ENCODE measurements at places on chromosomes 12 and 14. TPM values are rescaled to one million over a fixed set of nuclear protein-coding genes. Genes with fewer than 3 reads are reported as not detected.
A peak's percentile ranks its signal among the peaks of the same experiment; 100 is the strongest.

DNA sequence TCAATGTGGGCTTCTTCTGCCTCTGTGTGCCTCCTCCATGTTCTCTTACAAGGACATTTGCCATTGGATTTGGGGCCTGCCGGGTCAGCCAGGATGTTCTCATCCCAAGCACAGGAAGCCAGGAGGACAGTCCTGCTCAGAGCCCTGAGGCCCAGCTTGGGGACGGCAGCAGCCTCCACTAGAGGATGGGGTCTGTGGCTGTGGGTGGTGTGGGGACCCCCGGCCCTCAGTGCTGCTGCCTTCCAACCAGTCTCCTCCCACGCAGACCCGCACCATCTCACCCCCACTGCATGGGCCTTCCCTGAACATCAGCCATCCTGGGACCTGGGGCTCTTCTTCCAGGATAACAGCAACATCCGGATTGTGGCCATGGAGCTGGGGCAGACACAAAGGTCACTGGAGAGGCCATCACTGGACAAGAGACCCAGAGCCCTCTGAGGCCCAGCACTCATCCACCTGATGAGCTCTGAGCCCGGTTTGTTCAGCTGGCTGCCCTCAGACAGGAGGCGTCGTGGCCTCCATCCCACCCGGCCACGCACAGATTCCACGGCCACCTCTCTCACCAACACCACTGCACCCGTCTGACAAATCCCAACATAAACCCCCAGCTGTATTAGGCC is 56.5 kb upstream of the C14orf180 start:
- no peak for DNase-seq

LMNTD1 gene
- not detected for total RNA-seq

GRCh38 chr14:96178461-96179321 is 25.9 kb upstream of the BDKRB2 start:
- peak; percentile 47 for DNase-seq

GRCh38 chr14:103638594-103638993 is 9.6 kb downstream of the KLC1 start:
- DNase-seq, result no peak

OR6C75 gene
- total RNA-seq, result not detected

DNA sequence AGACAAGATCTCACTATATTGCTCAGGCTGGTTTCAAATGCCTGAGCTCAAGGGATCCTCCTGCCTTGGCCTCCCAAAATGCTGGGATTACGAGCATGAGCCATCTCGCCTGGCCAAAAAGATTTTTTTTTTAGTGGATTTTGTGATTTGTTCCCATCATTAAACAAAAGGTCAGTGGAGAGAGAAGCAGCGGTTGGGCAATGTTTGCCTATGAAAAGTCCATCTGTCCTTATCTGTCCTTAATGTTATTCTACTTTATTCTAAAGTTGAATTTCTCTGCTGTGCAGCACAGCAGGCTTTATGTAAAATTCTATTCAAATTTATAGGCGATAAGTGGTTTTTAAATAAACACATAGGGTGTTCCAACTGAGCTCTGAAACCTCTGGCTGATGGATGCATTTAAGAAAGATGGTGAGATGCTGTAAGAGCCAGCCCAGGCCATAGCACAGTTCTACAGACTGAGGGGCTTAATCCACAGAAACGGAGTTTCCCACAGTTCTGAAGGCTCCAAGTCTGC is 18.8 kb downstream of the HCAR2 start:
- no peak for DNase-seq

OR4E2 gene
- not detected for total RNA-seq

DNA sequence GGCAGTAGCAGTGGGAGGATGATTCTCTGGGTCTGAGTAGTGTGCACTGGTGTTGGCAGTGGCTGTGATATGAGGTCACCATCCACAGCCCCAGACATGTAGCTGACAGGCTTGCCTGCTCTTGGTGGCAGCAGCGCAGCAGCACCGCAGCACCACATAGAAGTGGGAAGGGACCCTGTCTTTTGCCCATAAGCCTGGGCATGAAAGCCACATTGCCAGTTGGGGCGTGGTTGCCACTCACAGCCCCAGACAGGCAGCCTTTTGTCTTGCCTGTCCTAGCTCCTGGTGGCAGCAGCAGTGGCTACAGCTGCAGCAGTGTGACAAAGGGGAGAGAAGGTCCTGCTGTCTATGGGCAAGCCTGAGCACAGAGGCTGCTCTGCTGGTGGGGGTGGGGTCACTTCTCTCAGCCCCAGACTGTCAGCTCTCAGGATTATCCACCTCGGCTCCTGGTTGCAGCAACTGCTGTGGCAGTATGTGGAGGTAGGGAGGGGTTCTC is 71.5 kb downstream of the BRMS1L start:
- no peak for DNase-seq

IL25 gene
- not detected for total RNA-seq

DNA sequence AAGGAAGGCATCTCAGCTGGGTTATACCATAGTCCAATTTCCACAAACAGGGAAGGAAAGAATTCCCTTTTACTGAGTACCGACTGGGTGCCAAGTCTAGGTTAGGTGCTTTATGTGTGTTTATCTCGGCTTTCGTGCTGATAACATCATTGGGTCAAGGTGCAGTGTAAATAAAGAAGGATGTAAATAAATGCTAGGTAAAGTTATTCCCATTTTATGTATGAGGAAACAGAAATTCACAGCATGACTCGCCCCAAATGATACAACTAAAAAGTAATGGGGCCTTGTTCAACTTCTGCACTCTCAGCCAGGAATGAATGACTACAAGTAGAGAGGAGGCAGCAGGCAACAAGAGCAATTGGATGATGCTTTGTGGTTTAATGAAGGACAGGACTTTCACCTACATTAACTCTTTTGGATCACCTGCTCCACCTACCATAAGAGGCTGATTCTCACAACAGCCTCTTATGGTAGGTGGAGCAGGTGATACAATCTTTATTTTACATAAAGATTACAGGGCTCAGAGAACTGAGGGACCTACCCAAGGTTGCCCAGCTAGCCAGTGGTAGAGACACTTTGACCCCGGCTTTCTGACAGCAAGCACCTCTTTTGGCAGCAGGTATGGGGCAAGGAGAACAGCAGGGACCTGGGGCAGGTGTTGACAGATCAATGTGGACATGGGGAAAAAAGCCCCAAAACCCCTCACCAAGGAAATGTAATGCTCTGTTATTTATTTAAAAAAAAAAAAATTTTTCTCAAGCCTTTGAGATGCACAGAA is 213.4 kb upstream of the NUDT4 start:
- DNase-seq, result no peak

ZC2HC1C gene
- 1.8 TPM for total RNA-seq

KRT72 gene
- total RNA-seq, result not detected

- DNase-seq, result no peak
These were observed 356.6 kb downstream of the FUT8 start for GRCh38 chr14:65769151-65769550.

DBX2 gene
- total RNA-seq, result not detected

TEX52 gene
- not detected for total RNA-seq

GRCh38 chr14:79044894-79045624 is 874.9 kb downstream of the NRXN3 start:
- peak; percentile 62 for DNase-seq

GRCh38 chr14:71371711-71372396 is 464.6 kb downstream of the PCNX1 start:
- DNase-seq, result peak; percentile 35
